ENCODE measurements at places on chromosomes 4 and X.

- DNase-seq: no peak
Measured at GRCh38 chr4:51894059-51894645, 51.2 kb downstream of the DCUN1D4 start.

DNA sequence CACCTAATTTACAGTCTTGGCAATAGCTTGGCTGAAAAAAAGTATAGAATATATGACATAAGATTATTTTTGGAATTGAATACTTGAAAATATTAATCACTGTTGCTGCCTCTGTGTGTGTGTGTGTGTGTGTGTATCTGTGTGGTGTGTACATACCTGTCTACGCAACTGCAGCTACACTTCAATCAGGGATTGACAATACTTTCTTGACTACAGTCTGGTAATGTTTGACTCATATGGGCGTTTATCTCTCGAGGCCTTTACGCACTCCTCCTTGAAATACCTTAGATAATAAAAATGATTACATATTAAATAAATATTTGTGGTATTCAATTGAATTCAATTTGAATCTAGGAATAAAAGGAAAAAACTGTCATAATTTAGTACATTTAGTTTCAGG is 565.2 kb downstream of the PCDH18 start:
- no peak for DNase-seq

GRCh38 chr4:79249881-79250503 is 75.9 kb downstream of the NAA11 start:
- no peak for DNase-seq

DNA sequence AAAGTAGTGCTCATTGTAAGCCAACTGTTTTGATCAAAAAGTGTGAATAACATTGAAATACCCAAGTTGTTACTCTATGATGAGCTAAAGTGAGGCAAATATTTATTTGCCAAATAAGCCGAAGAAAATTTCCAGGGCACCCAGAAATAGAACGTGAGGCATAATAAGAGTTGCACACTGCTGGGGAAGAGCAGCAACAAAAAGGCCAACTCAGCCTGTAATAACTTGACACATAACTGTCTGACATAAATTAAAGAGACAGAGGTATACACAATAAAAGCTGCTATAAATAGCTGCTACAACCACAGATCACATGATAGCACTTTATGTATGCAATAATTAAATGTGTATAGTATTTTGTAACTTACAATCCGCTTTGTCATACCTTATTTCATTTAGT is 2.0 kb upstream of the ABCB7 start:
- DNase-seq: no peak

DNA sequence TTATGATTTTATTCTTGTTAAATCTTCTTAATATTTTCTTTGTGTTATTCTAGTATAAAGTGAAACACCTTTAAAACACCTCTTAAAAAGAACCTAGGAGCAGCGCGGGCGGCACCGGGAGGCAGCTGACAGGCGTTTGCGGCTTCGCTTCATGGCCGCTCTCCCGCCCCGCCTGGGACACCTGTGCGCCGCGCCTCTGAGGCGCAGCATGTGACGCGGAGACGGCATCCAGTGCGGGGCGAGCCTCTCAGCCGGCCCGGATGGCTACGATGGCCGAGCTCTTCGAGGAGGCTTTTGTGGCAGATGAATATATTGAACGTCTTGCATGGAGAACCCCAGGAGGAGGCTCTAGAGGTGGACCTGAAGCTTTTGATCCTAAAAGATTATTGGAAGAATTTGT is 1592.7 kb downstream of the TECRL start:
- DNase-seq: no peak

DNA sequence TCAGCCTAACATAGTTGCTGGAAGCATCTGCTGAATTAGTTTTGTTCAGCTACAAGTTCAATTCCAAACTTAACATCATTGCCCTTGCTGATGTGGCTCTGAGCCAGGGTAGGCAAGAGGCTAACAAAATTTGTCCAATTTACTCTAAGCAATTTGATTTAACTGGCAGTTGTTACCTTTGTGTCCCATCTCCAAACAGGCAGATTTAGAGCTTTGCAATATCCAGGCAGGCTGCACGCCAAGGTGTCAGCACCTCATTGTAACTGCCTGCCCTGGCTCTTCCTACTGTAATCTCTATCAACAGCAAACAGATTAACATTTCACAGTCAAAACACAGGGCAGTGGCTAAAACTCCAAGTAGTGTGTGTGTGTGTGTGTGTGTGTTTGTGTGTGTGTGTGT is 2070.6 kb downstream of the PCDH7 start:
- DNase-seq: no peak

DNA sequence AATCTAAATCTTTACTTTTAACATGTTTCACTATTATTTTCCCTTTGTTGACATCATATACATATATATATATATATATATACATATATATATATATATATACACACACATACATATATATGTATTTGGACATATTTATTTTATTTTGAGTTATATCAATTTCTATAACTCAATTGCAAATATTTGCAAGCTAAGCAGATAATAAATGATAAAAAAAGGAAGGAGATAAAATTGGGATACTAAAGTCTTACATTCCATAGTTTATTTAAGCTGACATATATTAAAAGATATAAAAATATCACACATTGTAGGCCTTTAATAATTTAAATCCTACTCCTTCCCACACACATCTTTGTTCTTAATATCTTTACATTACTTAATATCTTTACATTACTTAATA is 372.2 kb downstream of the GRXCR1 start:
- no peak for DNase-seq

- no peak for DNase-seq
Measured at GRCh38 chr4:8540586-8540985, 39.6 kb upstream of the GPR78 start.

- DNase-seq: no peak
Measured at GRCh38 chrX:130756233-130756632, 146.8 kb downstream of the ENOX2 start.

- no peak for DNase-seq
Measured at GRCh38 chr4:94871644-94872305, 114.0 kb downstream of the BMPR1B start.

DNA sequence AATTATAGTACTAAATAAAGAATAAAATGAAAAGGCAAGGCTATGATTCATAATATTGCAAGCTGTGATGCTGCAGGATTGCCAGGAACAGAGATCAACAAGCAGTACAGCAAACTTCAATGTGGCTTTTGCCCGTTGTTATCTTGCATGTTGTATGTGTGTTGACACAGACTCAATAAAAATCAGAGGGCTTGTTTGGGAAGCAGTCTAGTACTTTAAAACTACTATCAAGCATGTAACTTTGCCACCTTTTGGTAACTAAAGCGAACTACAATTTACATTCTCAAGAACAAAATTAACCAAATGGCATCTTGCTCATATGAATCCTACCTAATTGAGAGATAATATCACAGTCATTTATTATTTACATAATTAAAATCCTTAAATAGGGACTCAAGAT is 79.8 kb upstream of the GPM6A start:
- DNase-seq: no peak

GRCh38 chrX:132710656-132711155 is 221.9 kb upstream of the MBNL3 start:
- no peak for DNase-seq

DNA sequence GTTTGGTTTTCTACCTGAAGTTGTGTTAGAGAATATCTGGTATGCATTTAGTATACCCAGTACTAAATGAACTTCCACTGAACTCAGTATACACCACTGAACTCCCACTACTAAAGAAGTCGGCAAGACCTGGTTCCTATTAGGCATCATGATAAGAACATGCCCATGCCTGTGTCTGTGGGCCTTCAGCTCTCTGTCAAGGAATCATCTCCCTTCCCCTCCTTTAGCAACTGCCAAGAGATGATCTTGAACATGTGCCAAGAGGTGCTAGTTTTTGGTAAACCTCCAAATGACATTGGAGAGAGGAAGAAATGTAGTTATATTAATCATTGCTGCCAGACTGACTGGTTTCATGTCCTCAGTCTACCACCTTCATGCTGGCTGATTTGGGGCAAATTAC is 113.2 kb downstream of the ATP10D start:
- DNase-seq: no peak

GRCh38 chr4:126937846-126938422 is 694.8 kb upstream of the INTU start:
- DNase-seq: no peak

DNA sequence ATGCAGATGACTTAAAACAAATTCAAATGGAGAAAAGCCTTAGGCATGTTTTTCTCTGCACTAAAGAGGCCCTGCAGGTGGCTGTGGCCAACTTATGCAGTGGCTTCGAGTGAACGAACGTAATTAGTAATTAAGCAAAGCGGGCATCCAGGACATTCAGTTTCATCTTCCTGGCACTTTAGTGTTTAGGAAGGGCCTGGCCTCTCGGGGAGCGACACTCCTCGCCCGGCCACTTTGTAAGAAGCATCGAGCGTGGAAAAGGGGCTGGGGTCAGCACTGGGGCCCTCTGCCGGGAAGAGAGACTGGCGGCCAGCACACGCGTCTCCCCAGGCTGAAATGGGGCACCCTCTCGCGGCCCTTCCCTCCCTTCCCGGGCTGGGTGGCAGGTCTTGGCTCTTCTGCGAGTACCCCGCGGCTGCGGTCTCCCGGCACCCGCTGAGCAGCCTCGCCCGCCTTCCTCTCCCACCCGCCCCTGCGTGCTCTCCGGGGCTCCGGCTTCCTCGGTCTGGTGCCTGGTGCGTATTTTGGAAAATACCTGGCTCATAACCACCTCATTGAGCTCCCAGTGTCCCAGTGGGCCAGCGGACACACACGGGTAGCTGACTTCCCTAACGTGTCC is 677 bp upstream of the CYP4V2 start:
- DNase-seq: no peak
